ENCODE measurements at places on chromosomes 3 and 15.

GRCh38 chr3:81531263-81531662, 230.2 kb downstream of the GBE1 start:
- no peak for DNase-seq

DNA sequence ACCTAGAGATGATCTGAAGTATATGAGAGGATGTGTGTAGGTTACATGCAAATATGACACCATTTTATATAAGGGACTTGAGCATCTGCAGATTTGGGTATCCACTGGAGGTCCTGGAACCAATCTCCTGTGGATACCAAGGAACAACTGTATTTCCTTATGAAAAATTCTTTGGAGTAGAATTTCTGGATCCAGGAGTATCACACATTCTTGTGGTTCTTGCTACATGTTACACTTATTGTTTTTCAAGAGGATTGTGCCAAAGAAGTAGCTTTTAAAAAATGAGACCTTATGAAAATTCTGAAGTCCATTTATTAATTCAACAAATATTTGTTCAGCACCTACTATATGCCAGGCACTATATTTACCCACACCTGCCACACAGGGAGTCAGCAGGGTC, 15.7 kb upstream of the TBC1D23 start:
- no peak for DNase-seq

GRCh38 chr3:161016417-161017313, 88.5 kb downstream of the B3GALNT1 start:
- no peak for DNase-seq

- DNase-seq, result no peak
Observed at GRCh38 chr15:57516327-57517029, 75.2 kb upstream of the MYZAP start.

- no peak for DNase-seq
Observed at GRCh38 chr15:68404056-68404798, 27.7 kb downstream of the ITGA11 start.
